ENCODE measurements at places on chromosomes 12 and 14.

DNA sequence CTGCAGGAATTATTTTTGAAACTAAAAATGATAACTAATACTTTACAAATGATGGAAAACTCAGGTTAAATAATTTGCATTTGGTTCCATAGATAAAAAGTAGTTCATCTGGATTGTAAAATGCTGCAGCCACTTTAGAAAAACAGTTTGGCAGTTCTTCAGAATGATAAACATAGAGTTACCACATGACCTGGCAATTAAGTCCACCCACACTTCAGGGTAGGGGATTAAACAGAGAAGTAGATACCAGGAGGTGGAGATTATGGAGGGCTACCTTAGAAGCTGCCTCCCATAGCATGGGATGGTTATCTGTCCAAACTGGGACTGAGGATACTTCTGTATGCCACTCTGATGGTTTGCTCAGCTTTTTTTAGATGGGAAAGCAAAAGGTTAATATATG is 22.2 kb downstream of the ARF6 start:
- no peak for DNase-seq

DNA sequence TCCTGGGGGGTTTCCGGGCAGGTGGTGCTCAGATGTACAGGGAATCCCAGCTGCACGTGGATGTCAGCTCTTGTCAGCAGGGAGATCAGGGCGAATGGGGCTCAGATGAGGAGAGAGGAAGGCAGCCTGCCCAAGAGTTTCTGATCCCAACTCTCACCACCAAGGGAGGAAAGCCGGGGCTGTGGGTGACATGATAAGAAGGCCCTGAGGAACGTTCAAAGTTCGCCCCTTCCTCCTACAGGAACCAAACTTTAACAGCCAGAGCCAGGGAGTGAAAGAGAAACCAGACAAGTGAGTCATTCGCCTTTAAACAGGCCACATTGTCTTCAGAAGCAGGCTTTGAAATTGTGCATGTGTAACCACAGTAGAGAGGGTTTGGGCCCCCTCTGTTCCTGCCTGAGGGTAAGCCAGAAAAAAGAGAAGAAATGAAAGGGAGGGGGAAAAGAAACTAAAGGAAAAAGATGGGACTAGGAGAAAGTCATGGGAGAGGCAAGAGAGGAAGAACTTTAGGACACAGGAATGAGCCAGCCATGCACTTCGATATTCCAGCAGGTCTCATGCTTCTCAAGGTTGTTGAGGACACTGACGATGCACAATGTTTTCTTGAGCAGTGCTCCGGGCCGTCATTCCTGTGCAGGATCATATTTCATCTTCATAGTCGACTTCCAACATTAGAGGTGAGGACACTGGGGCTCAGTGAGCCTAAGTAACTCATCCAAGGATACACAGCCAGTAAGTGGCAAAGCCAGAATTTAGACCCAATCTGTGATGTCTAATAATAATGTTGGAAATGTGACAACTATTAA is 691.4 kb upstream of the TBX3 start:
- DNase-seq: no peak

- DNase-seq: no peak
Observed at GRCh38 chr14:102872020-102872419, 50.4 kb upstream of the AMN start.

- no peak for DNase-seq
Observed at GRCh38 chr12:46221255-46222128, 47.4 kb downstream of the SLC38A1 start.

- DNase-seq: no peak
Observed at GRCh38 chr12:58242796-58243630, 301.6 kb downstream of the ATP23 start.

- DNase-seq: no peak
Observed at GRCh38 chr12:56951582-56952339, 5.6 kb downstream of the RDH16 start.

- no peak for DNase-seq
Observed at GRCh38 chr14:103442288-103442687, 57.1 kb downstream of the MARK3 start.

- no peak for DNase-seq
Observed at GRCh38 chr12:102873077-102873476, 44.0 kb downstream of the PAH start.

GRCh38 chr14:21455592-21455911 is 371 bp downstream of the CHD8 start:
- DNase-seq: no peak

DNA sequence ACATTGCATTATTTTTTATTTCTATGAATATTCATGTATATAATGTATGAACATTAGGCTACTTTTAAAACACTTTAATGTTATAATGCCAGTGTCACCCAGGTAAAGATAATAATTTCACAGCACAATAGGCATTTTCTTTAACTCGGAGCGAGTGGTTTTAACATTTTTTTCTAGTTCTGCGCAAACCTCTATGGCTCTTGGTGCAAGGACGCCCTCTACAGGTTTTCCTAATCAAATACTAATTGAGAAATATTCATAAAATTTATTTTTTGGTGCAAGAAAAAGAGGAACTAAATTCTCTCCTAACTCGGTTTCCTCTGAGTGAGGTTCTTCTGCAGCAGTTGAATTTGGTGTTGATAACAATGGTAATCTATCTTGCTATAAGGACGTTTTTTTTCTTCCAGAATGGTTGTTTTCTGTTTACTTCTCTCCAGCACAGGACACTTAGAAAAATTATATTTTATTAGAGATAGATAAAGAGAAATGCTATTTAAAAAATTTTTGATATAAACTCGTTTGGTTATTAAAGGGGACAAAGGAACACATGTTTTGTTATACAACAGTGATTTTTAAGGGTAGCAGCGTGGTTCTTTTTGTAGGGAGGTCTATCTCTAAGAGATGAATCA is 2.4 kb upstream of the WIF1 start:
- DNase-seq: peak; percentile 67

DNA sequence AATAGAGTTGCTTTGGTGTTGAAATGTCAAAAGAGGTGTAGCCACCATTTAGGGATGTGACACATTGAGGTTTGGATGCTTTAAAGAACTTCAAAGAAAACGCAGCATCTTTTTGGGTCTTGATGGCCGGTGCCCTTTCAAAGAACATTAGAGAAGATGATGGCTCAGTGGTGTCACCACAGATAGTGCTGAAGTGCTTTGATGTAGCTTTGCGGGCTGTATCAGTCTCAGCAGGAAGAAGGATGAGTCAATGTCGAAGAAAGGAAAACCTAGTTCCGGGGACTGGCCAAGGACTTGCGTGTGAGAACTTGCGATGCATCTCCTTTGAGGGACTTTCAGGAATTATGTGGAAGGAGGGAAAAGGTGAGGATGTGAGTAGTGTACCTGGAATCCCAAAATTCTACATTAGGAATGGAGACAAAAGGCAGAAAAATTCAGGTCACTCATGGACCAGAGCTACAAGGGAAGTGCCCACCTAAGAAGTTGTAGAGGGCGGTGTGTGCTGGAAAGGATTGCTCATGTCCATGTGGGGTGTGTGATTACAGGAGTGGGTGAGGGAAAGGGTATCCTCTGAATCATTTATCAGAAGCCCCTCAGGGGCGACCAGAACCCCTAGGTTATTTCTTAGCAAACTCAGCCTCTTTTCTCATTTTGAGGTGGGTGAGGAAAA is 39.7 kb upstream of the GZMB start:
- no peak for DNase-seq

GRCh38 chr12:3142386-3142785 is 65.2 kb downstream of the TSPAN9 start:
- no peak for DNase-seq

Measured in GM23338 (cell line).